ENCODE measurements at places on chromosomes 16 and 17.

DNA sequence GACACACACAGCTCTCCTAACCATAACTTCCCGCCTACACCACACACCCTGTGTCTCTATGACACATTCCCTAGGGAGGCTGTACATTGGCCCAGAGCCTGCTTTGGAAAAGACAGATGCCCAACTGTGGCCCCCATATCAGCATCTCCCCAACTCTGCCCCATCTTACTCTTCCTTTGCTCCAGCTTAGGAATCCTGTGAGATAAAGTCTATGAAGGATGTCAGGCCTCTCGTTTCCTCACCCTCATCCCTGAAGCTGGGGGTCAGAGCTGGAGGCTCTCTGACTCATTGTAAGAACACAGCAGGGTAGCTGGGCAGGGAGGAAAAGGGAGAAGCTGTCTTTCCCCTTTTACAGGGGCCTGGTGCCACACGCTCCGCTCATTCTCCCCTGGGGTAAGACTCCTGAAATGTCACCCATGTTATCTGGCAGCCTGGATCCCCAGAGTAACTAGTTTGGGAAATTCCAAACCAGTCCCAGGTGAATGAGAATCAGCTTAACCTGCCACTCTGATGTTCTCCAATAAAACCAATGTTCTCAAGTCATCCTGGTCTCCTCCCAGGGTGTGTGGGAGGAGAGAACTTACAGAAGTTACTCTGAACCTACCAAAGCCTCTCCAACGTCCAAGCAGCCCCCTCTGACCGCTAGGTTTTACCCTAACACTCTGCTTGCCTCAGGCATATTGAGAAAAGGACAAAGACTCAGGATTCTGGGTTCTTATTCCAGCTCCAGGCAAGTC, 2.8 kb downstream of the RAPGEFL1 start:
- DNase-seq: no peak

GRCh38 chr17:38867968-38868816, 1.7 kb upstream of the LASP1 start:
- DNase-seq: no peak

DNA sequence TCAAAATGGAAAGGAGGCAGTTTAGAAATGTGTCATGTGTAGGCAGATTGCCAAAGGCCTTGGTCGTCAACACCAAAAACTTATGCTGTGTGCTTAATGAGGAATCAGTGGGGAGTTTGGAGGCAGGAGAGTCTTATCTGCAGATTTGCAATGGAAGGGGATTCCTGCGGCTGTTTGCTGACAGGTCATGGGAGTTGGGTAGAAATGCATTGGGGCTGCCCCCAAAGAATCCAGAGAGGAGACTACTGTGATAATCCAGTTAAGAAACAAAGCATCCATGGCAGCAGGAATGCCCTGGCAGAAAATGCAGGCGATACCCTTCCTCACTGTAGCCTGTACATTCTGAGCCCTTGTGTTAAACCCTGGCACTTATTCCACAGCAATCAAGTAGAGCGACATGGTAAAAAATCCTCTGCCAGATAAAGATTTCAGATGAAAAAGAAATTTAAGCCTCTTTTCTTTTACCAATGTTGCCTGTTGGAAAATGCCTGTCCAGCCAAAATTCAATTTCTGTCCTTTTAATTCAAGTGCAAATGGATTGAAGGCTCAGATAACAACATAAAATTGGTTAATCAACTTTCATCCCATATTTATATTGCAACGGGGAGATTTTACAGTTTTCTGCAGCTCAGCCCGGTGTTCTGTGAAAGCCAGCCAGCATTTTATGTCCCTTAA, 491.0 kb upstream of the CDH5 start:
- no peak for DNase-seq

DNA sequence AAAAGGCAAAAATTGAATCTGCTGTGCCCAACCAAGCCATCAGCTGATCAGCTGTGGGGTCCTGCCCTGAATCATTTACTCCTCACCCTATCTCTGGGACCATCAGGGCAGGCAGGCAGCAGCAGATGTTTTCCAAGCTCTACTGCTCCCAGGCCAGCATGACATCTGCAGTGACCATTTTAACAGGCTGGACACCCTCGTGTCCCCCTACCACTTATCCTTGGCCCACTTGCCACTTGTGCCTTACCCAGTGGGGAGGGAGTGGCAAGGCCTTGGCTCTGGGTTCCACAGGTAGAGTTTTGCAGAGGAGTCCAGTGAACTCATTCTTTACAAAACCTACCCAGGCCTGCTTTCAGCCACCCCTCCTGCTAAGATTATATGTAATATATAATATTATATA, 12.0 kb upstream of the CA4 start:
- DNase-seq: no peak

DNA sequence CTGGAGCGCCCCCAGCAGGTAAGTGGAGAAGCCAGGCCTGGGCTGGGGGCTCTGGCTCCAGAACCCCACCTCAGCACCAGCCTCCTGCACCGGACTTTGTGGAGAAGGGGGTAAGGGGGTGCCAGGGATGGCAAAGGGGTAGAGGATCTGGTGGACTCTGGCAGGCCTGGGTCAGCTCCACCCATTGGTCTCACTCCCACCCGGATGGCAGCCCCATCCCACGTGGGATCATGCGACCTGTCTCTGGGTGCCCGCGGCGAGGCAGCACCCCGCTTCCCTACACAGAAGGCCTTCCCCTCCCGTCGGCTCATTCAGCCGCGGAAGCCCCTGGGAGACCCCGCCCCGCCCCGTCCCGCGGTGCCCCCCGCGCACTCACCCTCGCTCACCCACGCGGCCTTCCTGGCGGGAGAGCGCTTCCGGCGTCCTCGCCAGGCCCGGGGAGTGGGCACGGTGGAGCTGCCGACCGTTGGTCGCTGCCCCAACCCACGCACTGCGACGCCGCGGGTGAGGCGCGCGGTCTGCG, 498 bp upstream of the PLEKHG4 start:
- DNase-seq: peak; percentile 59

GRCh38 chr17:7380855-7381683, at the start of gene TNK1:
TNK1 (plus strand) TSS chr17:7381089; CDS start chr17:7382927, 1,838 bp downstream.
- DNase-seq: no peak

DNA sequence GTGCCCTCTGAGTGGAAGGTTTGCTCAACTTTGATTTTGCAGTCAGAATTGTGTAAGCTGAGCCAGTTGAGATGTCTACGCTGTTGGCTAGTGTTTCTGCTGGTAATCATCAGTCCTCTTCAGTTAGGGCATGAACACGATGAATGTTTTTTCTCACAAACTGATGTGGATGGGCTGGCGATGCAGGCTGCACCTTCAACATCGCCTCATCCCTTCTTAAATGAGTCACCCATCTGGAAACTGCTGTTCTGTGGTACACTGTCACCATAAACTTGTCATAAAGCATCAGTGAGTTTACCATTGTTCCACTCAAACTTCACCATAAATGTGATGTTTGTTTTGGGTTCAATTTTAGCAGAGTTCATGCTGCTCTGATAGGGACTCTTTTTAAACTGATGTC, 8.4 kb downstream of the C16orf95 start:
- DNase-seq: no peak

GRCh38 chr17:77214328-77214727, 73.6 kb downstream of the SEC14L1 start:
- DNase-seq: no peak

DNA sequence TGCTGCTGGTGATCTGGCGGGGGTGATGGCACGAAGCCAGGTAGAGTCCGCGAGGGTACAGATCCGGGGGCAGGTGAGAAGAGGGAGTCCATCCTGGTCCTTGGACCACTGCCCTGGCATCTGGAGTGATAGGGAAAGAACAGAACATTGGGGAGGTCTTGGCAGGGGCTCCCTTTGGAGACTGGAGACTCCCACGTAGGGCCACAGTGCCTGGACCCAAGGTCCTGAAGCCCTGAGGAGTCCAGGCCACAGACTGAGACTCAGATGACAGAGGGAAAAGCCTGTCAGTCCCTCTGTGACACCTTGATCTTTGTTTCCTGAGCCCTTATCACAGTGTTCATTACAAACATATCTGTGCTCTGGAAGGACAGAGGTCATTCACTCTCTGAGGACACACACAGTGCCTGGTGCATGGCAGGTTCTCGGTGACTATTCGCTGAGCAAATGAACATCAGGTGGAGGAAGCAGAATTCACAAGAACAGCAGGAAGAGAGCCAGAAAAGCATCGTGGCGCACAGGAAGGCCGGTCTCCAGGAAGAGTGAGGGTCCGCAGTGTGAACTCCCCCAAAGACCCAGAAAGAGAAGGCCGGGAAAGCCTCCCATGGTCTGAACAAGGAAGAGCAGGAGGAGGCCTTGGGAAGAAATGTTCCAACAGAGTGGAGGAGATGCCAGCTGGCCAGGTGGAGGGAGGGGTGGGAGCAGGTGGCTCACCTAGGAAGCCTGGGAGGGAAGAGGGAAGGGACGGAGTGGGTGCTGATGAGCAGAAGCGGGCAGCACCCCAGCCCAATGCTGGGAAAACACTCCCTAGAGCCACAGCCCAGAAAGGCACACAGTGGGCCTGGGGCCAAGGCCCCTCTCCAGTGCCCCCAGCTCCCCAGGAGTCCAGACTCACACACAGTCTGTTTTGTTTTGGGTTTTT, 20.5 kb downstream of the PEMT start:
- no peak for DNase-seq

All from CD8-positive, alpha-beta T cell (primary cell).